ENCODE measurements at places on chromosomes 1 and 21.

GRCh38 chr1:12435639-12436344 is 182.2 kb downstream of the DHRS3 start:
- DNase-seq: no peak

- no peak for DNase-seq
Observed at GRCh38 chr1:243217349-243217748, 37.7 kb downstream of the CEP170 start.

GRCh38 chr1:68516066-68516465 is 19.2 kb upstream of the DEPDC1 start:
- DNase-seq: no peak

- no peak for DNase-seq
Observed at GRCh38 chr1:29675481-29676263, 439.4 kb downstream of the PTPRU start.

DNA sequence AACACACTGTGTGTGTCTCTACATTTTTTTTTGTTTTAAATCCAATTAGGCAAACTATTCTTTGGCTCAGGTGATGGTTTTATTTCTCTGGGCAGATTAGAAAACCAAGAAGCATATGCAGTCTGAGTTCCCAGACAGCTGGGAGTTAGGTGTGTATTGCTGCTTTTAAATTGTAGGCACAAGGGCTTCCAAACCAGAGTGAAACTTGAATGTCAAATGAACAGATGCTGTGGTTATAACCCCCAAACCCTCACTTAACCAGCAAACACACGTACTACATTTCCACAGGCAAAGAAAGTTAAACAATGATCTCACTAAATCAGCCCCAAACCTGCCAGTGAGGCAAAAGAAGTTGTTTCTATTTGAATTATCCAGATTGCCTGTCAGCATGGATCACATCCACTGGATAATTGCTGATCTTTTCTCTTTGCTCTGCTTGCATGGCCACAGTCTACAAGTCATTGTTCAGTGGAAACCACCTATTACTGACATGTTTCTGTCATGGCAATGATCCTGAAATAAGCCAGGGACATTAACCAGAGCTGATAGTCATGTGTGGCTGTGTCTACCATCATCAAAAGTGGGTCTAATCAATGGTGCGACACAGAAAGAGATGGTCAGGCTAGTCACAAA is 576.5 kb upstream of the PLXNA2 start:
- no peak for DNase-seq

GRCh38 chr1:67555461-67556296 is 125.5 kb upstream of the SERBP1 start:
- DNase-seq: no peak

DNA sequence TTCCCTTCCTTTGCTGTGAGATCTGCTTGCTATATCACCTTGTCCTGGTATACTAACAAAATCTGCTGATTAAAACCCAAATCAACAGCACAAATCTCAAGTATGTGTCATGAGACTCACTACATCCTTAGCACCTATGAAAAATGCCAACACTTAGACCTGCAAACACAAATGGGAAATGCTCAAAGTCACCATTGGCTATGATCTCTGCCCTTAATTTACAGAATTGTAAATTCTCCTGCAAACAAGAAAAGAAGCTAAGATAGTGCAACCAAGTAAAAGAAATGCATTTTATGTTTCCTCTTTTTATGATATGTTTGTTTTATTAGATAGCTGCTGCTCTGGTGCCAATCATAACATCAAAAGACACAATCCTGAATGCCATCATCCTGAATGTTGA is 80.8 kb downstream of the DISC1 start:
- DNase-seq: no peak

DNA sequence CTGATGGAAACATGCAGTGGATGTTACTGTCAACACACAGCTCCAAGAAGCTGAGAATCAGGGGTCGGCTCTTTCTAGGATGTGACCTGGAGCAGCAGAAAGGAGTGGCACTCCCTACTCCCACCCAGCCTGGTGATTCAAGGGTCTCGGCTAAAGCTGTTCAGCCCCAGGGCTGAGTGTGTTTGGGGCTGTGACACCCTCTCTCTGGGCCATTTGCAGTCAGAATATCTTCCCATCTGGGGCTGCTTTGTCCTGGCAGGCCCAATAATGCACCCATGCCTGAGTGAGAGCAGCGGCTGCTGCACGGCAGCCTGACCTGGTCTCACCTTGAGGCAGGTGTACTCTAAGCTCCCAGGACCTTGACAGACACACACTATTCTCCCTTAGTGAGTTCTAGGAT is 52.5 kb upstream of the AJAP1 start:
- no peak for DNase-seq

DNA sequence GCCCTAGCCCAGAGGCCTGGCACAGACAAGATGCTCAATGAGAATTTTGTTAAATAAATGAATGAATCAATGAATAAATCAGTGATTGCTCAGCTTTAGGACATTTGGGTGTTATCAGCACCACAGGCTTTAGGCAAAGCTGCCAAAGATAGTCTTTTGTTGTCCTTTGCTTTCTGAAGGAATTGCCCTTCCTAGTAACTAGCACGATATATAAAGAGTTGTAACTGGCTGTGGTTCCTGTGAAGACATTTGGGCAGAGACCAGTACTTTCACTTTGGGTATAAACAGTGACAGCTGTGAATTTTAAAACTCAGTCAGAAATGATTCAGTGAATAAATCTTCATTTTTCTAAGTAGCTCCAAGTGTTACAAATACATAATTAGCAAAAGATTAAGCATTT is 13.3 kb downstream of the RNU5D-1 start:
- no peak for DNase-seq

- DNase-seq: no peak
Observed at GRCh38 chr1:30405631-30406212, 317.7 kb downstream of the MATN1 start.

DNA sequence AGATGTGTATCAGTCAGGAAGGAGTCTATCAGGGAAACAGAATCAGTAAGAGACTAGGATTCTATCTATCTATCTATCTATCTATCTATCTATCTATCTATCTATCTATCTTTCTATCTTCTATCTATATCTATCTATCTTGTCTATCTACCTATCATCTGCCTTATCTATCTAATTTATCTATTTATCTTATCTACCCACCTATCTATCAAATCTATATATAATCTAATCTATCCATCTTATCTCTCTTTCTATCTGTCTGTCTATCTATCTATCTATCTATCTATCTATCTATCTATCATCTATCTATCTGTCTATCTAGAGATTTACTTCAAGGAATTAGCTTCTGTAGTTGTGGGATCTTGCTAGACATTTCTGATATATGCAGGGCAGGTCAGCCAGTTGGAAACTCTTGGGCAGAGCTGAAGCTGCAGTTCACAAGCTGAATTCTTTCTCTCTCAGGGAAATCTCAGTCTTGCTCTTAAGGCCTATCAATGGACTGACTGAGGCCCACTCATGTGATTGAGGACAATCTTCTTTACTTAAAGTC is 140.2 kb upstream of the JUN start:
- no peak for DNase-seq

GRCh38 chr1:102071451-102071850 is 74.7 kb upstream of the OLFM3 start:
- DNase-seq: no peak

DNA sequence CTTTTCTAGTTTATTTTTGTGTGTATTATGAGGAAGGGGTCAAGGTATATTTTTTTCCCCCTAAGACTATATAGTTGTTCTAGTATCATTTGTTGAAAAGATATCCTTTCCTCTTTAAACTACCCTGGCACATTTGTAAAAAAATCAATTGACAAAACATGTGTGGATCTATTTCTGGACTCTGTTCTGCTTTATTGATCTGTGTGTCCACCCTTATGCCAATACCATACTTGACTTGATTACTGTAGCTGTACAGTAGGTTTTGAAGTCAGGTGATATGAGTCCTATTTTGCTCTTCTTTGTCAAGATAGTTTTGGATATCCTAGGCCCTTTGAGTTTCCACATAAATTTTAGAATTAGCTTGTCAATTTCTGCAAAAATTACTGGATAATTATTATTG is 21.2 kb upstream of the SOX13 start:
- DNase-seq: no peak

GRCh38 chr1:24190983-24191461 is 3.9 kb upstream of the IFNLR1 start:
- DNase-seq: no peak

GRCh38 chr1:213326281-213327016 is 275.4 kb downstream of the RPS6KC1 start:
- no peak for DNase-seq

- DNase-seq: no peak
Observed at GRCh38 chr1:114270718-114271117, 117.0 kb upstream of the SYT6 start.

DNA sequence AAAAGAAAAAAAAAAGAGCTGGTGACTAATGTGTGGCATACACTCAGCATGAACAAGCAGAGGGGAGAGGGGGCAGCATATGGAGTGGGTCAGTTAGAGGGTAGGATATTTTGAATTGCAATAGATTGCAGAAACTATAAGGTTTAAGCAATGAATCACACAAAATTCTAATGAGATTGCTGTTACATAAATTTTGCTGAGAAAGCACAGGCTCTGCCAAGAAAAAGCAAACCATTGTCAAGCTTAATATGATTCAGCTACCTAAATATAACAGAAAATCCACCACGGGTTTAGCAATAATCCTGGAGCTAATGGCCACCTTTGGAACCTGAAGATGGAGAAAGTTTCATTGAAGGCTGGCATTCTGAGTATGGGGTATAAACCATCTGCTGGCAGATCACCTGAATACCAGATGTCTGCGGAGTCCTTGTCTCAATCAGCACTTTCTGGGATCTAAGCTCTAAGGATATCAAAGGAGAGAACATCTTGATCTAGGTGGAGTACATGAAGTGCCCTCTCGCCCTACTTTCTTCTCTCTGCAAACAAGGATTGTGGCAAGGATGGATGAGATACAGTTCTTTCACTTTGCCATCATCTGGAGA is 30.3 kb upstream of the ANGPTL7 start:
- no peak for DNase-seq

GRCh38 chr1:147904726-147905125 is 2.1 kb downstream of the GJA8 start:
- DNase-seq: no peak

DNA sequence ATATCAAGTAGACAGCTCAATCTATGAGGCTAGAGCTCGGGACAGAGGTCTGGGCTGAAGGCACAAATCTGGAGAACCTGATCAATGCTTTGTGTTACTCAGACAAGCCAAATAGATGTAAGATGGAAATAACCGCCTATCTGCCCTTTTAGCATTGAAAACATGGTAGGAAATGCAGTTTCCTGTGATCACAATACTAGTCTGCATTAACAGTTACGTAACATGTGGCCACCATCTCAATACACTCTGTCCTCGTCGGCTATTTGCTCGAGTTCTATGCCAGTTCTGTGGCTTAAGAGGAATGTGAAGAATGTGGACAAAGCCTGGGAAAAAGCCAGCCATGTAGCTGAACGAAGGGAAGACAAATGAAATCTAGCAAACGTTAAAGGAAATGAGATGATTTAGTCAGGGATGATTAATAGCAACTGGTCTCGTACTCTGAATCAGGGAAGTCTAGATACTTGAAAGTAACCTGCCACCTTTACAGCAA is 73.3 kb downstream of the HSF2BP start:
- DNase-seq: no peak

DNA sequence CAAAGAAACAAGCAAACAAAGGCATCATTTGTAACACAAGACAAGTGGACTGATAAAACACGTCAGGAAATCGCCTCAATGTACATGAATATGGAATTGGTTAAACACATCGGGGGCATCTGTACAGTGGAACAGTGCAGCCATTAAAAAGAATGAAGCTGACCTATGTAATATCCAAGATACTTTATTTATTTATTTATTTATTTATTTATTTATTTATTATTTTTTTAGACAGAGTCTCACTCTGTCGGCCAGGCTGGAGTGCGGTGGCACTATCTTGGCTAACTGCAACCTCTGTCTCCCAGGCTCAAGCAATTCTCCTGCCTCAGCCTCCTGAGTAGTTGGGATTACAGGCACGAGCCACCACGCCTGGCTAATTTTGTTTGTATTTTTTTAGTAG is 75.4 kb upstream of the SLC45A1 start:
- no peak for DNase-seq

GRCh38 chr1:81548918-81549587 is 251.7 kb upstream of the ADGRL2 start:
- no peak for DNase-seq

- no peak for DNase-seq
Observed at GRCh38 chr1:81824759-81825158, 24.0 kb downstream of the ADGRL2 start.

- no peak for DNase-seq
Observed at GRCh38 chr21:36888466-36888865, 78.0 kb downstream of the HLCS start.

- DNase-seq: no peak
Observed at GRCh38 chr1:7632176-7632575, 138.9 kb upstream of the VAMP3 start.

GRCh38 chr1:178752891-178753290 is 27.8 kb downstream of the RALGPS2 start:
- no peak for DNase-seq

DNA sequence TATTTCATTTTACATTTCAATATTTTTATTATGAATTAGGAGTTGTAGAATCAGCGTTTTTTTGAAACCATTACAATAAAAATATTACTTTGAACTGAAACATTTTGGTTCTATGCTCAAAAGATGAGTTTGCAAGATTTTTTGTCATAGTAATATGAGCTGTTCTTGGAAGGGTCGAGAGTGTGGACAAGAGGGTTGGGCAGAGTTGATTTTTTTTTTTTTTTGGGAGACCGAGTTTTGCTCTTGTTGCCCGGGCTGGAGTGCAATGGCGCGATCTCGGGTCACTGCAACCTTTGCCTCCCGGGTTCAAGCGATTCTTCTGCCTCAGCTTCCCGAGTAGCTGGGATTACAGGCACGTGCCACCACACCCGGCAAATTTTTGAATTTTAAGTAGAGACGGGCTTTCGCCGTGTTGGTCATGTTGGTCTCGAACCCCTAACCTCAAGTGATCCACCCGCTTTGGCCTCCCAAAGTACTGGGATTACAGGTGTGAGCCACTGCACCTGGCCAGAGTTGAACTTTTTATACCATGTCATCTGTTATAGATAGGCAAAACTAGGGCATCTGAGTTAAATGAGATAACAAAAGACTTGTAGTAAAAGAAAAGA is 3.3 kb downstream of the CACYBP start:
- no peak for DNase-seq

DNA sequence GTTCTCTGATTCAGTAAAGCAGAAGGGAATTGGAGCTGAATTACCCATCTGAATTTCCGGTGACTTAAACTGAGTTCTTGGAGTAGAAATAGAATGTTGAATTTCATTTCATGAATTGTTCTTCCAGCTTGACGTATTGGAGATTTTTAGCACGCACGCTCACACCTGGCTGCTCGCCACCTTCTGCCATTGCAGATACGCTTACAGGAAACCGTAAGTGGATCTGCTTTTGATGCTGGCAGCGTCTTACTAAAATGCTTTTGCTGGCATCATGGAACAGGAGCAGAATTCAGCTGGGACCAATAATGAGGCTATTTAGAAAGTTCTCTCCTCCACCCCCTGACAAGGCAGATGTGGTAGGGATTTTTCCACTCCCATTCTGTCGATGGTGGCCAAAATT is 17.7 kb upstream of the ELAVL4 start:
- DNase-seq: peak; percentile 31

- no peak for DNase-seq
Observed at GRCh38 chr1:11412141-11412540, 66.8 kb upstream of the DISP3 start.

Data from NCI-H187 (cell line).